H4 (cell line): ENCODE measurements at places on chromosomes 13 and 19.

- DNase-seq, result no peak
These were observed 118.8 kb downstream of the VWA8 start for GRCh38 chr13:41842036-41842620.

DNA sequence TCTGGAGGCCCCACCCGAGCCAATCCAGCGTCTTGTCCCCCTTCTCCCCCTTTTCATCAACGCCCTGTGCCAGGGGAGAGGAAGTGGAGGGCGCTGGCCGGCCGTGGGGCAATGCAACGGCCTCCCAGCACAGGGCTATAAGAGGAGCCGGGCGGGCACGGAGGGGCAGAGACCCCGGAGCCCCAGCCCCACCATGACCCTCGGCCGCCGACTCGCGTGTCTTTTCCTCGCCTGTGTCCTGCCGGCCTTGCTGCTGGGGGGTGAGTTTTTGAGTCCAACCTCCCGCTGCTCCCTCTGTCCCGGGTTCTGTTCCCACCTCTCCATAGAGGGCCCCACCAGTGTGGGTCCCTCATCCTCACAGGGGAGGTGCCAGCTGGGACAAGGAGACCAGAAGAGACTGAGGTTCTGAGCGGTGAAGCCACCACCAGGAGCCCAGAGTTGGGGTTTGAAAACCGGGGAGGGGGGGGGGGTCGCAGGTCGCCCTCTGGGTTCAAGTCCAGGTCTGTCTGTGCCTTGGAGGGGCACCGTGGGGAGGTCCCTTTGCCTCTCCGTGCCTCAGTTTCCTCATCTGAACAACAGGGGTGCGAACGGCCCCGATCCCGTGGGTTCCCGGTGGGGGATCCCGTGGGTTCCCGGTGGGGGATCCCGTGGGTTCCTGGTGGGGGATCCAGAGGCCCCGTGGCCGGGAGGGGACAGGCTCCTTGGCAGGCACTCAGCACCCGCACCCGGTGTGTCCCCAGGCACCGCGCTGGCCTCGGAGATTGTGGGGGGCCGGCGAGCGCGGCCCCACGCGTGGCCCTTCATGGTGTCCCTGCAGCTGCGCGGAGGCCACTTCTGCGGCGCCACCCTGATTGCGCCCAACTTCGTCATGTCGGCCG lies at the start of gene ELANE:
Gene ELANE, plus strand, starts transcription at position 168 of the 878 bp plus-strand sequence. Its CDS starts 26 bp downstream, at position 194.
- no peak for DNase-seq

DNA sequence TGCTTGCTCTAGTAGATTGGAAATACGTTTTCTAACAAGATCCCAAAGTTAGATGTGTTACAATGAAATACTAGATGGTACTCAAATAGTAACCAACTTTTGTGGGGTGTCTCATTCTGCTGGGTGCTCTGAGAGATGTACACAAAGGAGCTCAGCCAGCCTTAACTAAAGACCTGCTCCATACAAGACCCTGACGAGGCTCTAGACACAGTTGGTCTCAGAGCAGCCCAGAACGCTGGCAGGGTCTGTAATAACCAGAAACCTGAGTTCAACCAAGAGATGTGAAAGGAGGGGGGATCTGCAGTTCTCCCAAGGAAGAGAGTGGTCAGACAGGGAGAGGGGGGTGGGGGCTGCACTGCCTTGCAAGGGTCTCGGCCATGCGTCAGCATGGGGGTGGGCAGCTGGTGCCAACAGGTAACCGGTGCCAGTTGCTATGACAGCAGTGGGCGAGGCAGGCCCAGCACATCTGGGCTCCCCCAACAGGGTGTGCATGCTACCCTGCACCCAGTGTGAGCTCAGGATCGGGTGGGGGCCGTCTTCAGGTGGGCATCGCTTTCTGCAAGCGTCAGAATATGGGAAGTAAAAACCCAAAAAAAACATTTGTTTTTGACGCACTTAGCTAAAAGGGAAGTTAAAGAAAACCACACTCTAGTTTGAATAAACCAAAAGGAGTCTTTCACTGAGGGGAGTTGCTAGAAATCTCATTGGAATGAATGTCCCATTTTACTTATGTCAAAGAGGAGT lies 68.0 kb upstream of the GPR183 start:
- no peak for DNase-seq

DNA sequence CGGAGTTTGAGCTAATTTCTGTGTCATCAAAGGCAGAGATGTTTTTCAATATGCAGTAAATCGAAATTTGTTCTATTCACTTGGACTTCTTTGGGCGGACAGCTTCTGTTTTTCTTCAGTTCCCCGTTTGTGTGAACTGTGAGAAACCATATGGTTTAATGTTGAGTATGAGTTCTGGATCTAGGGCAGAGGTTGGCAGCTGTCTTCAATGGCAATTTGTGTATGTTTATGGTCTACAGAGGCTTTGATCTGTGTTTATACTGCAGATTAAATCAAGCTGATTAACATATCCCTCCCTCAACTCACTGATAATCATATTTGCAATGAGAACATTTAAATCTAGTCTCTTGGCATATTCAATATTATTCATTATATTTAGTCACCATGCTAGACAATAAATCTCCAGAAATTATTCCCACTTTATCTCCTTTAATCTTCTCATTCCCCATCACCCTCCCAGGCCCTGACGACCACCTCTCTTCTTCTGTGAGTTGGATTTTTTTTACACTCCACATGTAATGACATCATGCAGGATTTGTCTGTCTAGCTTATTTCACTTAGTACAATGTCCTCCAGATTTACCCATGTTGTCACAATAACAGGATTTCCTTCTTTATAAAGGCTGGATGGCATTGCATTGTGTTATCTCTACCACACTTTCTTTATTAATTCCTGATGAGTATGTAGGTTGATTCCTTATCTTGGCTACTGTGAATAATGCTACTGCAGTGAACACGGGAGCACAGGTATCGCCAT lies 9.0 kb downstream of the ZNF331 start:
- no peak for DNase-seq

GRCh38 chr13:49858178-49858856 lies 65.8 kb upstream of the KPNA3 start:
- DNase-seq, result peak; percentile 71

DNA sequence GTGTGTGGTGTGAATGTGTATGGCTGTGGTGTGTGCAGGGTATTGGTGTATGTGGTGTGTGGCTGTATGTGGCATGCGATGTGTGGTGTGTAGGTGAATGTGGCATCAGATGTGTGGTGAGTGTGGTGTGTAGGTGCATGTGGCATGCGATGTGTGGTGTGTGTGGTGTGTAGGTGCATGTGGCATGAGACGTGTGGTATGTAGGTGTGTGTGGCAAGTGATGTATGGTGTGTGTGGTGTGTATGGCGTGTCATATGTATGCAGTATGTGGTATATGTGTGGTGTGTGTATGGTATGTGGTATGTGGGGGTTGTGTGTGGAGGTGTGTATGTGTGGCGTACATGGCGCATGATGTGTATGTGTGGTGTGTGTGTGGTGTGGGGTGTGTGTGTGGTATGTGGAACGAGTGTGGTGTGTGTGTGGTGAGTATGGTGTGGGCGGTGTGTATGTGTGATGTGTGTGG lies 63.4 kb downstream of the PEPD start:
- no peak for DNase-seq

- DNase-seq, result peak; percentile 47
These were observed 9.5 kb upstream of the LILRB4 start for GRCh38 chr19:54653181-54653809.
